PC-9 (cell line): ENCODE measurements at places on chromosomes 6 and 20. TPM values are rescaled to one million over a fixed set of nuclear protein-coding genes. Genes with fewer than 3 reads are reported as not detected.

The TAAR2 gene
- total RNA-seq = not detected in 2 replicates

The GMDS gene
- 30.1 and 38.3 TPM in 2 replicates for total RNA-seq

The CNR1 gene
- not detected in 2 replicates for total RNA-seq

The GNMT gene
- total RNA-seq = 0.57 TPM in 1 of 2 replicates, not detected in the other

The COL11A2 gene
- 2.2 and 3.4 TPM in 2 replicates for total RNA-seq

The SCRT2 gene
- not detected in 2 replicates for total RNA-seq
